Colonic mucosa (tissue), 4 donors: ENCODE measurements at places on chromosomes 12 and 14. TPM values are rescaled to one million over a fixed set of nuclear protein-coding genes. Genes with fewer than 3 reads are reported as not detected.

Gene LRRC10
- total RNA-seq, result not detected

DNA sequence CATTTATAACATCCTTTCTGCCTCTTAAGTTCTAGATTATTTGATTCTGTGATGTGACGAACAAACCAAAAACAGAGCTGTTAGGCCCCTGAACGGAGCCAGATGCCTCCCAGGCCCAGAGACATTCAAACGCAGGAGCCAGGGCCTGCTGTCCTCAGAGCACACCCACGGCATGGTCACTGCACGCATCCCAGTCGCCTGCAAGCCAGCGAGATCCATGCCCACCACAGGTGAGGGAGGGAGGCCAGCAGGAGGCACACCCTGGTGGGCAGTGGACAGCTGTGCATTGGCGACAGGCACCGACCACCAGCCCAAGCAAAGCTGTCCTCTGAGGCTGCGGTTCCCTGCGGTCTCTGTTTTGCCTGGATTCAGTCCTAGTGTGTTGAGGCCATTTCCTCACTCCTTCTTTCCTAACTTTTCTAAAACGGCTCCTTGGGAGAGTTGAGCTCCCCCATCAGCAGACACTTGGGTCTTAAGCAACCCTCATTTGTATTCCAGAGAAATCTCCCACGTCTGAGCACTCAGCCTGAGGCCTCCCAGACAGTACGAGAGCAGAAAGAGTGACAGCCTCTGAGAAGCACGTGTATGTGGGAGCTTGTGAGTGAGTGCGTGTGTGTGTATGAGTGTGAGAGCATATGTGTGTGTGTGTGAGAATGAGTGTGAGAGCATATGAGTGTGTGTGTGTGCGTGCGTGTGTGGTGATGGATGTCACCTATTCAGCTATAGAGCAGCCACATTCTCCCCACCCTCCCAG, 81.2 kb downstream of the CHGA start:
- no peak for DNase-seq

DNA sequence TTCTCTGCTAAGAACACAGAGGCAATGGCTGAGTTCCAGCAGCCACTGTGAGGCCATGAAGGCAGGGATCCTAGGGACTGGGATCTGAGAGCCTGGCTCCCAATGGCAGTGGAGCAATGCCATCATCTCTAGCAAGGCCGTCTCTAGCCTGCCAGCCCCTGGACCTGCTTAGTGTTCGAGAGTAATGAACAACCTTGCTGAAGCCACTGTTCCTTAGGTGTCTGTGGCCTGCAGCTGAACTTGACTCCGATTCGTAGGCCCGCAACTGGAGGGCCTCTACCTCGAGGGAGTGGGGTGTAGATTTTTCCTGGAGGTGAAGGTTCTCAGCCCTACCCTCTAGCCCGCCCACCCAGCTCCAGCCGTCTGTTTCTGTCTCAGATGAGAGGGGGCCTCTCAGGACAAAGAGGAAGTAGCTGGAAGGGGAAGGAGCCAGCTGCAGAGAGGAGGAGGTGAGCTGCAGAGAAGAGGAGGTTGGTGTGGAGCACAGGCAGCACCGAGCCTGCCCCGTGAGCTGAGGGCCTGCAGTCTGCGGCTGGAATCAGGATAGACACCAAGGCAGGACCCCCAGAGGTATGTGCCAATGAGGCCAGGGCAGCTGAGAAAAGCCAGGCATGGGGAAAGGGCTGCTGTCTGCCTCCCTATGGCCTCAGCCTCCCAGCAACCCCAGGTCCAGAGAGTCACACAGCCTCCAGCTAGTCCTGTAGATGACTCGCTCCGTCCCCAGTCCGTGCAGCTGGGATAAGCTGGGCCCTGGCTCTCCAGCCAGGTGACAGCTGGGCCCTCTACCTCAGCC, at the start of gene PLD4:
PLD4 (plus strand) TSS at position 459 of the 793 bp plus-strand sequence. CDS start 2,262 bp downstream, outside the sequence.
- no peak for DNase-seq

Gene KRT82
- not detected for total RNA-seq

Gene TBX5
- not detected for total RNA-seq

DNA sequence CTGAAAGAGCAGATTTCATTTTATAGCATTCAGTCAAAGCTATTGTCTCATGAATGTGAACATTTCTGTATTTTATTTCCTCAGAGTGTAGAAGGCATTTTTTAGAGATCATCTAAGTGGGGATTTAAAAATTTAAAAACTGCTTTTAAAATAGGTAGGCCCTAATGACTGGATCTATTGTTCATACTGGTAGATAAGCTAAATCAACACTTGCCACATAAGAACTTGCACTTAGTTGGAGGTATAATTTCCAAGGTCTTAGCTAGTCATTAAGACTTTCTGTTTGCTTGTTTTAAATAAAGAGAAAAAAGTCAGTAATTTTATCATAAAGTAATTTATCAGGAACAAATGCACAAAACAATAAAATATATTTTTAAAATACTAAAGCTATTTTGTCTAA, 75.2 kb upstream of the LMO3 start:
- DNase-seq, result no peak

GRCh38 chr12:106583242-106584103, 669 bp downstream of the RFX4 start:
- no peak for DNase-seq

DNA sequence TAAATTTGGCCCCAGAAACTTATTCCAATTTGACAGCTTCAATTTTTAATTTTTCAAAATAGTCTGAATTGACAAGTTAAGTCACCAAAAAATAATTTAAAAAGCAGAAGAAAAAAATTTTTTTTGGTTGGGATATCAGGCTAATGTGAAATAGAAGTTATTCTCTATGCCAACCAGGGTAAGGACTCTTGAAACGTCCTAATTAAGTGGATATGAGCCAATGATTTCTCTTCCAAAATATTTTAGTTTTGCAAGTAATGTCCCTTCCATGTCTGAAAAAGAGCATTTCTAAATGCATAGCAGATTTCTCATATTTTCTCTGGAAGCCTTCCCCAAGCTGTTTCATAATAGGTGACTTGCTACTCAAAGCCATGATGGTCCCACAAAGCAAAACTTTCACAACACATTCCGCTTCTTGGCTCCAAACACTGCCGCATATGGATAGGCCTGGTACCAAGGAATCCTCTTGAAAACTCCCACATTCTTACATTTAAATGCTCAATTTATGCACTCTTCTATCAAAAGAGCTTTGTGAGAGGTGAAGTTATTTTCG, 65.1 kb downstream of the SIX6 start:
- DNase-seq, result no peak

DNA sequence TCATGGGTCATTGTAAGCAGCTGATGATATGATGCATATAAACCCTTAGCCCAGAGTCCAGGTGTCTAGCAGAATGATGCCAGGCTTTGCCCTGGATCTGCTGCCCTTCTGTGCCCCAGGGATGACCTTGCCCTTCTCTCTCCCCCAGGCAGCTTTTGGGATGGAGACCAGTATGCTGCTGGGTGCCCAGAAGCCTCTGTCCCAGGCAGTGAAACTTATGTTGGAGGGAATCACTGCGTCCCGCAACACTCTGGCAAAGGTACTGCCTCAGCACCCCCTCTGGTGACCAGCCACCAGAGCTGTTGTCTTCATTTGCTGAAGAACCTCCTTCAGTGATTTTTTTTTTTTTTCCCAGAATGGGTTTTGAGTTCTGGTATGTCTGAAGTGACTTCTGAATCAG, 23.3 kb downstream of the CYP46A1 start:
- DNase-seq, result no peak

Gene TAS2R42
- not detected for total RNA-seq

DNA sequence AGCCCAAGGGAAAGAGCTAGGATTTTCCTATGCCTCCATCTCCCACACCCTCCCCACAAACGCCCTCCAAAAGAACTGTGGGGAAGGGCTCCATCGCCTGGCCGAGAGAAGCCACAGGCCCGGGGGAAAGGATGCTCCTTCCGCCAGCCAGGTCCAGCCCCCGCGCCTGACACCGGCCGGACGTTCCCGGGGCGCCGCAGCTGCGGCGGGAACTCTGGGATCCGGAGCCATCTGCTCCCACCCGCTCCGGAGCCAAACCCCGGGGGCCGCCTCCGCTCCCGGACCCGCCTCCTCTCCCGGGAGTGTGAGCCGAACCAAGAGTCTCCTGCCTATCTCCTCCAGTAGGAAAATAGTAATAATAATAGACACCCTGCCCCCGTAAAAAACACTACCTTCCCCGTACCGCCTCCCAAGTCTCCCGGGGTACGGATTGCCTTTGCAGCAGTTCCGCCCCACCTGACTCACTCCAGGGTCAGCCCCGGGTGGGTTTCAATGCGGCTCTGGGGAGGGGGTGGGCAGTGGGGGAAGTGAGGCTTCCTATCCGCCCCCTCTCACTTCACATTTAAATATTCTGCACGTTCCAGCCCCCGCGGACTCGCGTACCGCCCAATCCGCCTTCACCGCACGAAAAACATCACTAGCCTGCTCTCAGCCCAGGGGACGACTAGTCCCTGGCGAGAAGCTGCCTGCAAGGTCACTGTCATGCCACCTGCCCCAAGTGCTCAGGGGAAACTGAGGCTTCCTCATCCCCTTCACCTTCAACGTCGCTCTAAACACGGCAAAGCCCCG, 2.4 kb downstream of the AGAP2 start:
- DNase-seq, result no peak

DNA sequence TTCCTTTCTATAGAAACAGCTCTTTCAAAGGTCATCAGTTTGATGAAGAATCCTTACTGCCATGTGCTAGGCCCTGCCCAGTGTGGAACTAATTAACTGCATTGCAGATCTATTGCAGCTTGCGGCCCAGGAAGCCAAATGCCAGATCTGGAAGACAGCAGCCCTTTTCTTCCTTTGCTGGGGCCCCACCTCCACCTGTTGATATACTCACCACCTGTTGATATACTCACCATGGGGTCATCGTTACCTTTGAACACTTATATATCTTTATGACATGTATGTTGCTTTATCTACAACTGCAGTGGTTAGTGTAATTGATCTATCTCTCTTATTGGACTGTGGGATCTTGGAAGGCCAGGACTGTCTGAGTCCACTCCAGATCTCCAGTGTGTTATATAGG, 292.5 kb downstream of the ATP23 start:
- DNase-seq, result no peak

DNA sequence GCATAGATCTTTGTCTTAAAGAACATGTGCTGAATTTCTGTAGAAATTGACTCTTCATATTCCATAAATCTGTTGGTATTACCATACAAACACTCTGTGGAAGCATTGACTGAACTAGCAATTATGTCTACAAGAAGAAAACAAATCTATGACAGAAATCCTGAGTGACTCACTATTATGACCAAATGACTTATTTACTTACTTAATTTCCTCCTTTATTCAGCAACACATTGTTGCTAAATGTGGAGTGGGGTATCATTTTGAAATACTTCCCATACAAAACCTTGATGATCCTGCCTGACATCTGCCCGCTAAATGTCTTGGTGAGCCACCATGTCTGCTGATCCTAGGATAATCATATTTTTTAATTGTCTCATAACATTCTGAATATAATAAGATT, 99.1 kb upstream of the SLCO1C1 start:
- no peak for DNase-seq

DNA sequence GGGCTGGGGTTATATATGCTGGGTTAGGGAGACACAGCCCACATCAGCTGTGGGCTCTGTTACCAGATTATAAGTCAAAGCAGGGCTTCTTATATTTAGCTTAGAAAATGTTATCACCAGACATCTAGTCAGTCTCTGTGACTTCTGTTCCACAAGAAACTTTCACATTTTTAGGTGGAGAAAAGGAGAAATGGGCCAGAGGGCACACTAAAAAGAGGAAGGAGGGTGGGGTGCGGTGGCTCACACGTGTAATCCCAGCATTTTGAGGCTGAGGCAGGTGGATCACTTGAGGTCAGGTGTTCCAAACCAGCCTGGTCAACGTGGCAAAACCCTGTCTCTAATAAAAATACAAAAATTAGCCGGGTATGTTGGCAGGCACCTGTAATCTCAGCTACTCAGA, 28.0 kb upstream of the SLC38A1 start:
- no peak for DNase-seq

GRCh38 chr12:120015313-120015712, 26.3 kb downstream of the BICDL1 start:
- no peak for DNase-seq

DNA sequence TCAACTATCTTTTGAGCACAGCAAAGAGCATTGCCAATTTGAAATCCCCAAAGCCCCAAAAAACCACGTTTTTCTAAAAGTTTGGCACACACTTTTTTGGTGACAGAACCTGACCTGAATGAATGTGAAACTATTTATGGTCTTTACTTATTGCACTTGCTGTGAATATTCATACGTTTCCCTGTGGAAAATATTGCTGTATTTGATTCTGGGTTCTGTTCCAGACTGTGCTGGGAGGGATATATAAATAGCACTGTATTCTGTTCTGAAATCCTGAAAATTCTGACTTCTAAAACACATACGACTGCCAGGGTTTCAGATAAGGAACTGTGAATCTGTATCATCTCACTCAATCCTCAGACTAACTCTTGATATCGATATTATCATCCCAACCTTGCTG, 35.1 kb downstream of the NR1H4 start:
- no peak for DNase-seq
